Activated T-helper 9 cell treated with anti-CD3 and anti-CD28 coated beads, Interleukin-2, amount 50 U/mL, for 16 hours (primary cell): ENCODE measurements at places on chromosomes 1 and 21.

- no peak for DNase-seq
Measured at GRCh38 chr1:116326486-116326885, 46.6 kb upstream of the ATP1A1 start.

- DNase-seq = no peak
Measured at GRCh38 chr1:211328866-211329475, 2.3 kb downstream of the TRAF5 start.

DNA sequence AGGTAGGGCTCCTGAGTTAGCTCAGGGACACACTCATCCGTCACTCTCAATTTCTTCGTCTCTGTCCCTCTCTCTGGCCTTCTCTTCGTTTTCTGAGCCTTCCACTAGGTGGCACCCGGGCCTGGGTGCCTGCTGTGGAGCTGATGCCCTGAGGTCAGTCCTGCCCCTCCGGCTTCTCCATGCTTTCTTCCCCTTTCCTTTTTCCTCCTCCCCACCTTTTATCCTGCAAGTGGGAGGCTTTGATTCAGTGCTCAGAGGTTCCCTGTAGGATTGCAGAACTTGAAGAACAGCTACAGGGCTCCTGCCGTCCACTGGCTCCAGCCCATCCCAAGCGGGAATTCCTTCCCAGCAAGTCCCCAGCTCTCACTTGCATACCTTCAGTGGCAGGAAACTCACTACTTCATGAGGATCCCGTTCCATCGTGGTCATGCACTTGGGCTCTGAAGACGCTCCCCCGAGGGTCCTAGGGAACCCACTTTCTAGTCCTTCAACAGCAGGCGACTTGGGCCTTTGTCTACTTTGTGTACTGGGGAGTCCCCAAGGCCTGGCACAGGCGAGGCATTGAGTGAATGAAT lies 45.6 kb downstream of the SRRM1 start:
- DNase-seq = peak; percentile 26

DNA sequence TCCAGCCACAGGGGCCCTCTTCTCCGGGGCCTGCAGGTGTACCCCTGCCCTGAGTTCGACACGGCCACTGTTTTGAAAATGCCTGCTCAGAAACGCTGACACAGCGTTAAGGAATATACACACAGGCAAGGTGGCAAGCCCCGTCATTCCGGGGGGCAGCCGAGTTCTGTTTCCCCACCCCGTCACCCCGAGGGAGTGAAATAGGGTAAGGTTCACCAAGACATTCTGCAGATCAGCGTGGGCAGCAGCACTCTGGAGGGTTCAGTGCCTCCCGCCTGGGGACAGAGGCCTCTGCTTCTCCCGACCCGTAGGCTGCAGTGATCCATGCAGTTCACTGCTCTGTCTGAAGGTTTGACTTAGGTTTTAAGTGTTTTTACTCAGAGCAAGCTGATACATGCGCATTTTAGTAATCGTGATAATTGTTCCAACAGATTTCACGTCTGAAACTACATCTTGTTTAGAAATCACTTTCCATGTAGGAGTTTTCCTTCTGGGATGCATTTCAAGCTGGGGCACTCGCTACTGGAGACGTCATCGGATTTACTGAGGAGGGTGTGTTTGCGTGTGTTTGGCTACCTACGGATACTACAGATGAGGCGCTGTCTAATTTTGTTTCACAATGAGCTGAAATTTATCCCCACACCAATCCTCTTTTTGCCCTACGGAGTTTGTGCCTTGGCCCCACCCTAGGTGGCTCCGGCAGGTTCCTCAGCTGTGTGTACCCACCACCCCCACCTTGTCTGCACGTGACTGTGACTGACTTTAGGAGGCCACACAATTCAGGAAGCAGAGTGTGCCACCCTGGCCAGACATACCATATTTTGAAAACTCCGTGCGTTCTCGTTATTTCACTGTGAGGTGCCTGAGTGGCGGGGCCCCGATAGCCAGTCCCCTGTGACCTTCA lies 63.5 kb downstream of the AGPAT3 start:
- DNase-seq = no peak

DNA sequence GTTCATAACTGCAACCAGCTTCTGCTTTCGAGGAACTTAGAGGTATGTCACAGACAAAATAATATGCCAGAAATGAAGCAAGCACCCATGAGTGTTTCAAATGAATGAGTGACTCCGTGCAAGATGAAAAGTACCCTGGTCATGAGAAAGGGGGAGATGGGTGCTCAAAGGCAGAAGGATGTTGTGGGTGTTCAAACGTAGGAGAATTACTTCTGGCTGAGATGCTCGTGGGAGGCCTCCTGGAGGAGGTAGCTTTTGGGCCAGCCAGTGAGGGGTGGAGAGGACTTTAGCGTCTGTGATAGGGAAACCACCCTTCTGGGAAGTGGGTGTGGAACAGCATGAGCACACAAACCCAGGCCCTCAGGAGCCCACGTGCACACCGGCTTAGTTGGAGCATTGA lies 113.8 kb downstream of the SYF2 start:
- DNase-seq = no peak

- DNase-seq = no peak
Measured at GRCh38 chr21:27796106-27796505, 829.2 kb upstream of the ADAMTS5 start.

GRCh38 chr1:154767315-154768240 lies 102.5 kb downstream of the KCNN3 start:
- DNase-seq = no peak

DNA sequence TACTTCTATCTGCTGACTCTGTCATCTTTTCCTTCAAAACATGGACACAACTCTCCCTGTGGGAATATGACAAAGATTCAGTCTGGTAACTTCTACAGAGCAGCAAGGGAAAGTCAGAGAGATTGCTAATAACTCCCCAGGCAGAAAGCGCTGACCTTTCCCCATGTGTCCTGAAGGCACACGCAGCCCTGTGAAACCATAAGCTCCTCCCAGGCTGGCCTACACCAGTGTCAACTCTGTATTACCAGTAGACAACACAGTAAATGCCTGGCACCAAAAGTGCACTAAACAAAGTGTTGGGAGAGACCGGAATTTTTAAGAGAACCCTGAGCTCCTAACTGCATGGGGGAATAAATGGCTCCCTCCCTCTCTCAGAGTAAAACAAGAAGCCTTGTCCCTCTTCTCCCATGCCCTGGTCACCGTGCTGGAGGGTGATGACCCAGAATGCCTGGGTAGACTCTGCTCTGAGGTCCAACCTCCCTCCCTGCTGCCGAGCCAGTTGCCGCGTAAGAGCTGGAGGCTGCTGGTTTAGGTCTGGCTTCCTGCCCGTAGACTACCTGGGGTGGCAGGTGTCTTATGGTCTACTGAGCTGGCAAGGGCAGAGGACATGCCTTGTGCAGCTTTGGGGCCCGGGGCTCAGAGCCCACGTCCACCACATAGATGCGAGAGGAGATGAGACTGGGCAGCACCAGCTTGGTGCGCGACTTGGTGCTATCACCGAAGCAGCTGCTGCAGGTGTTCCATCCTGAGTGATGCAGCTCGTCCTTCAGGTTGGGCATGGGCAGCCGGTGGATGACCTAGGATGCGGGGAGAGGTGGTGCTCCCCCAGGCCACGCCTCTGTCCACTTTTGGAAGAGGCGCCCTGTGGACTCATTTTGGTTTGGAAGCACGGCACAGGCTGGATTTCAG lies 3.9 kb downstream of the SELENBP1 start:
- DNase-seq = no peak

GRCh38 chr1:58804853-58805565 lies 21.2 kb upstream of the JUN start:
- DNase-seq = no peak

DNA sequence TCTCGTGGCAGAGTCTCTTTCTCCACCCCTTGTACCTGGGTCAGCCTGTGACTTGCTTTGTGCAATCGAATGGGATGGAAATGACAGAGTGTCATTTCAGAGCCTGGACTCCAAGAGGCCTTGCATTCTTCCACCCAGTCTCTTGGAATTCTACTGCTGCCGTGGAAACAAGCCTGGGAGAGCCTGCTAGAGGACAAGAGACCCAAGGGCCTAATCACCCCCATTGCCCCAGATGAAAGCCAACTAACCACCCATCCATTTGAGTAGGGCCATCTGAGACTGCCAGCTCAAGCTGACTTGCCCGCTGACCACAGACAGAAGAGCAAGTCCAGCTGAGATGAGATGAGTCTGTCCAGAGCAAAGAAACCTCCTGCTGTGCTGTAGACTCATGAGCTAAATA lies 201.6 kb downstream of the PTPRU start:
- DNase-seq = no peak

DNA sequence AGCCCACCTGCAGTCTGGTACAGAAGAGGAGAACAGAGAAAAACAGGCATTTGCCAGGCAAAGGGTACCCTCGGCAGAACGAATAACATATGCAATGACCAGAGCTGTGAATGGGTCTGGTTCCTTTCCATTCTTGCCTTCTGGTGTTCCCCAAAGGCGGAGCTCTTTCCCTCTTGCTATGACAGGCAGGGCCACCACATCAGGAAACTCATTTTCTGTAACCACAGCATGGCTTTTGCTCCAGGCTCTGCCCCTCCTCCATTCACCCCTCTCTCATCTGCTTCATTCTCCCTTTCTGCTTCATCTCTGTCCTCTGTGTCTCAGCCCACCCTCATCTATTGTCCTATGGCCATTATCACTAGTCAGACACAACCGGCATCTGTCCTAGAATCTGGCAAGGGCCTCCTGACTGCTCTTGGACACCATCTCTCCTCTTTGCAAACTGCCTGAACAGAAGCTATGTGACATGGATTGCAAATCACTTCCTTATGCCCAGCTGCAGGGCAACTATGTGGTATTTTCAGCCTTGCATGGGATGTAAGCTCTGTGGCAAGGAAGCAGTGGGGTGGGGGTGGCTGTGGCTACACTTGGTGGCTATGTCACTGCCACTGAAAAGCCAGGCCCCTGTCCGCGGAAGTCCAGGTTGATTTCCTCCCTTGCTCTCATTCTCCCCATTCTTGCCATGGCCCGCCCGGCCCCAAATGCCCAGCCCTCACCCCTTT lies 78.8 kb upstream of the ABCD3 start:
- no peak for DNase-seq

GRCh38 chr1:153543736-153544135 lies 1.9 kb downstream of the S100A4 start:
- DNase-seq = no peak

GRCh38 chr1:201455098-201455497 lies 13.9 kb downstream of the PHLDA3 start:
- no peak for DNase-seq

- DNase-seq = no peak
Measured at GRCh38 chr1:231428377-231428776, 6.3 kb upstream of the EGLN1 start.

GRCh38 chr1:198535631-198536030 lies 4.8 kb downstream of the ATP6V1G3 start:
- no peak for DNase-seq

GRCh38 chr1:236320671-236321070 lies 38.9 kb upstream of the ERO1B start:
- DNase-seq = no peak

- peak; percentile 49 for DNase-seq
Measured at GRCh38 chr1:207499573-207499972, 3.6 kb downstream of the CR1 start.

DNA sequence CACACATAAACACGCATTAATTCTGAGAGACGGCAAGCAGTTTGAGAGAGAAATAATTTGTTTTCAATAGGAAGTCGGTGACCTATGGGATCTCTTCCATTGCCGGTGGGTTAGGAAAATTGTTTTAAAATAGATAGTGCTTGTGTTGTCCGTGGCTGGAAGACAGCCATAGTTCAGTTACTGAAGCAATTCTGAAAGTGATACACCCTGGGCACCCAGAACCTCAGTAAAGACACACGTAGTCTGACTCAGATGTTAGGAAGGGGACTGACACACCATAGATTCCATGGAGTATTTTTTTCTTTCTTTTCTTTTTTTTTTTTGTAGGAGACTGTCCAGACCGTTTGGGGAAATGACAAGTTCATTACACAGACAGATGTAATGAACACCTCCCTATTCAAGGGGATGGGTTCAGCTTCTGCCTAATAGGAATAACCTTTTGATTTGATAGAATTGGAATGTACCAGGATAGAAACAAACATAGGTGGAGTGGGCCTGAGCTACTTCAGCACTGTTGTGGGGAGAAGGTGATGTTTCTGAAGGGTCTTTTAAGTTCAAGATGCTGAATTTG lies 1.6 kb downstream of the C1orf21 start:
- DNase-seq = no peak

DNA sequence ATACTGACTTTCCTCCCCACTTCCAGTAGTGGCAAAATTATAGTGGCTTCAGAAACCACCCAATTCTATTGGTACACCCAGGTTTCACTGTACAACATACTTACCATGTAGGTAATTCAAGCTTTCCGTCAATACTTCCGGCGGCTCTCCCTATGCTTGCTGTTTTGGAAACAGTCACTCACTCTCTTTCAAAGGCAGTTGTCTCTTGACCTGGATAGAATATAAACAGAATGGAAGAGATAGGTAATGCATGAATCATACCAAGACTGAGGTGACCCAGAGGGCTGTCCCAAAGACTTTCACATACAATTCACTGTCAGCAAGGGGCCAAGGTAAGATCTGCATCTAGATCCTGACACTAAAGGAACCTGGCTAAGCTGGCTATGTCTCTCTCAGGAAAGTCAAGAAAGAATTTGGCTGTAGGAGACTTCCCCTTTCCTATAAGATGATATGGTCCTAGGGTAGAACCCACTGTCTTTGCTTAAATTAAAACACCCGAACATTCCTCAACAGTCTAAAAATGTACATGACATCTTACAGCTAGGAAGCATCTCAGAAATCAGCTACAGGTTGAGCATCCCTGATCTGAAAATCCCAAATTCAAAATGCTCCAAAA lies 59.6 kb downstream of the LUZP1 start:
- peak; percentile 29 for DNase-seq

DNA sequence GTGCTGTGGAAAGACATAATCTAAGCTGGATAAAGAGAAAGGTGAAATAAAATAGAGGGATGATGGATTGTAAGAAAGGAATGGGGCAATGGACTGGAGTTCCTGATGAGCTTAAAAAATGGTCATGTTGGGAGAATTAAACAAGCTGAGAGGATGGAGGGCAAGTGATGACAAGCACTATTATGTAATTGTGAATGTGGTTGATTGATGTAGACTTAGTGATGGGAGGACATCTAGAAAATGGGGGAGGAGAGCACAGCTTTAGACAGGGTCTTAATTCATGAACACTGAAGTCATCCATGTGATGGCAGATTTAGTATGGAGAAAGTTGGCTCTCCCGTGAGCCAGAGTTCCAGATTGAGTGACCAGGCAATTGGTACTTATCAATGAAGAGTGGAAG lies 29.0 kb downstream of the DNAH14 start:
- DNase-seq = no peak

DNA sequence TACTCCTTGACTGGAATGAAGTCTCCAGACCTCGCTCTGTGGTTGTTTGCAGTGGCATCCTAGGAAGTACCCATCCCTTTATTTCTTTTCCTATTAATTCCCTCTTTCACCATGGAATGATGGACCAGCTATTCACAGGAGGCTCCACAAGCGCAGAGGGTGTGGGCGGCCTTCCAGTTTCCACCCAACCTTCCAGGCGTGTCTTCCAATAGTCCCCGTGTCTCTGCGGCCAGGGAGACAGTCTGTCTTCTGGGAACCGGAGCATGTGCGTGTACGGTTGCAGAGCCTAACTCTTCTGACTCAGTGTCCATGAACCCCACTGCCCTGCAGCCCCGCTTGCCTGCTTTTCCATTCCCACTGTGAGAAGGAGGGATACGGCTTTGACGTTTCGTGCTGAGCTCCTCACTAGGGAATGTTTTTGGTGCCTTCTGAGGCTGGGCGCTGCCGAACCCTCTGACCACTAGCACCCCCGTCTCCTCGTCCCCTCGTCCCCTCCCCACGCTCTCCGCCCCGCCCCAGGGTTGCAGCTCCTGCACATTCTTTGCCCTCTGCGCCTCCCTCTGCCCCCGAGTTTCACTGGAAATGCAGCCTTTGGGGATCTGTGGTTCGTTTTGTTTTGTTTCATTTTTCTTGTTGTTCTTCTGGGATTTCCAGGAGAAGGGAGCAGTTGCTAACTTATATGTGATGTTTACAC lies 26.3 kb upstream of the FAM3B start:
- no peak for DNase-seq
